T-helper 22 cell (primary cell): ENCODE measurements at places on chromosomes 4 and X.

DNA sequence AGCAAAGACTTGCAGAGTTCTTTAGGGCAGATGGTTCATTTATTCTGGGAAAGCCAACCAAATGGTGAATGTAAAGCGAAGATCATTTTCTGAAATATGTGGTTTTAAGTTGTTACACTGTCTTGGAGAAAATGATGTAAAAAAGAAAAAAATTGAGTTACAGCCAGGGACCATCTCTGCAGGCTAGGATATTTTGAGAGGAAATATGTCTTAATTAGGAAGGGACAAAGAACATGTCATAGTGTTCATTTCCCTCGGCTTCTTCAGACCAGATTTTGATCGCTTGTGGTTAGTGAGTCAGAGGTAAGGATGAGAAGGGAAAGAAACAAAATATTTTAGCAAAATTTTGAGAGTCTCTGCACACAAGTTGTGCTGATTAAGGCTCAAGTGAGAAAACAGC lies 59.0 kb upstream of the C1QTNF7 start:
- DNase-seq, result no peak

DNA sequence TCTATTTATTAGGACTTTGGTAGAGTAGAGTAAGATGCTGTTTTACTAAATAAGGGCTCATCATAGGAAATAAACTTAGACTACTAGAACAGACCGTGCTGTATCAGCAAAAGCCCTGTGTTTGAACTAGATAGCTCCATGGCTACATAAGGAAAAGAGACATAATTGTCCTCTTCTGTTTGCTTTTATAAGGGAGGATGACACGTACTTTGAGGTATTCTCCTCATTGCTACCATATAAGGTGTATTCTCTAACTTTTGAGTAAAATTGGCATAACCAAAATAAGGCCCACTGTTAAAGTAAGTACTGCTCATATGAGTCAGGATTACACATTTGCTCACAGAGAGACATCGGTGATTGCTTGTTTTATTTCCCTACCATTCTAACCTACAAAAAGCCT lies 64.3 kb downstream of the PDLIM5 start:
- DNase-seq, result no peak

- no peak for DNase-seq
Observed at GRCh38 chr4:152269448-152270191, 266.3 kb downstream of the FBXW7 start.

DNA sequence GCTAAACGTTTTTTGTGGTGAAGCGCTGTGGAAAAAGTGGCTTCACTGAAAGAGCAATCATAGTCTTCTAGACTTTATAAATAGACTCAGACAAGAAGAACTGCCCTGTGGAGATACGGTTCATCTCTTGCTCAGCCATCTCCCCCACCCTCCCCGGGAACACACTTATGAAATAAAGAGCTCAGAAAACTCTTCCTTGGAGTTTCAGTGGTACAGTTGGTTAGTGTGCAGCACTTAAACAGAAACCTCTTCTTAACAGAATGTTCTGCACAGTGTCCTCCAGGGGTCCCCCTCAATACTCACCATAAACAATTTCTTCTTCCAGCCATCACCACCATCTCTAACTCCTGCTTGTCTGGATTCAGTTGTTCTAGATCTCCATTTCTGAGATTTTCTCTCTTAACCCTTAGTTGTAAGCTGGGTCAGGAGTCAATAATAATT lies 313.0 kb downstream of the ARHGAP10 start:
- DNase-seq, result no peak

- DNase-seq, result no peak
Observed at GRCh38 chrX:108527724-108528123, 88.1 kb downstream of the COL4A5 start.

DNA sequence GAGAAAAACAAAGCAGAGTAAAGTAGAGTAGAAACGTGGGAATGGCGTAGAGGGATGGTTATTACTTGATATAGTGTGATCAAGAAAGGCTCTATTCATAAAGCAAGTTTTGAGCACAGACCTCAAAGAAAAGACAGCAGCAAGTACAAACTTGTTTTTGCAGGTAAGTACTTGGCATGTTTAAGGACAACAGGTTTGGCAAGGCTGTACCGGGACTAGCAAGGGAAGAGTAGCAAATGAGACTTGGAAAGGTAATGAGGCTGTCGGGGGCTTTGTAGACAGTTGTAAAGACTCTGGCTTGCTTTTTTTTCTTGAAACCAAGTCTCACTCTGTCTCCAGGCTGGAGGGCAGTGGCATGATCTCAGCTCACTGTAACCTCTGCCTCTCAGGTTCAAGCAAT lies 40.9 kb downstream of the NEK1 start:
- no peak for DNase-seq

GRCh38 chrX:66176134-66176533 lies 12.1 kb downstream of the HEPH start:
- no peak for DNase-seq

- DNase-seq, result no peak
Observed at GRCh38 chrX:17759990-17760389, 22.7 kb downstream of the SCML1 start.

DNA sequence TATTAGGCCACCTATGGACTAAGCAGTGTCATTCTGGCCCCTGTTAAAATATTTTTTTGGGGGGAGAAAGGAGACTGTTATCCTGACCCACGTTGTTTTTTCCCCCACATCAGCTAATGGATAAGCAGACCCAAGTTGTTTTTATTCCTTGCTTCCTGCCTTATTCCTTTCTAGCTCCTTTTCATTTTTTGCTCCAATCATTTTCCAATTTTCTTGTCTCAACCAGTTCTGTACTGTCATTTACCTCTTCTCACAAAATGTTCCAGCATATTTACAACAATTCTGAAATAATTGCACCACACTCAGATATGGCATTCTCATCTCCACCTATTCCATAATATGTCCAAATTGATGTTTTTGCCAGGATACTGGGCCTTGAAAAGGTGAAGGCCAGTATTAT lies 150.3 kb downstream of the NEXMIF start:
- no peak for DNase-seq

DNA sequence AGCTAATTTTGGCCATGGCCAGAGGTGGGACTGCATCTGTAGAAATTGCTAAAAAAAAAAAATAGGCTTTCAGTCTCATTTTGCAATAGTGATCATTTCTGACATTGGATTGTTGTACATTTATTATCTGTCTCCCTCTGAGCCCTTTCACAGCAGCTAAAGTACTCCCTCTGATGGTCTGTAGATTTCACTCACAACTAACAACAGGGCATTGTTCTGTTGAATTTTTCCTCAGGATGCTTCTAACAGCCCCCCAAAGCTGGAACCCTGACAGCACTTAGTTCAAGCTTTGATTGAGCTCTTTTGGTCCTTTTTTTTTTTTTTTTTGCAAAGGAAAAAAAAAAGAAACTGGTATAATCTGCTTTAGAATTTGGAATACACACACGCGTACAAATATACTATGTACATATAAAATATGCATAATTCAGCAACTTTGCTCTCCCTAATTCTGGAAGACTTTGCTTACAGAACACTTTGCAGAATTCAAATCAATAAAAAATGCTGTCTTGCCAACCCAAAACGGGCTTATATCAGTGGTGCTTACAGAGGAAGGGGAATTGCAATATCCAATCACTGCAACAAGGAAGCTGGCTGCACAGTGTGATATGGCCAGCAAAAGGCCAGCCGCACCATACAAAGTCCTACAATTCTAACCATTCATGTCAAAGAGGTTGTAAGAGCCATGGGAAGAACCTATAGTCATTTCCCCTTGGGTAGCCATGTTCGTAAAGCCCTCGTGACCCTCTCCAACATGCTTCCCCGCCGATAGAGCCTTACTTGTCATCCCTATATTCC lies 406.4 kb downstream of the SMARCA1 start:
- DNase-seq, result no peak

GRCh38 chrX:29518100-29518499 lies 697.3 kb upstream of the MAGEB2 start:
- DNase-seq, result no peak

- DNase-seq, result no peak
Observed at GRCh38 chr4:115865736-115866135, 752.3 kb upstream of the NDST4 start.

DNA sequence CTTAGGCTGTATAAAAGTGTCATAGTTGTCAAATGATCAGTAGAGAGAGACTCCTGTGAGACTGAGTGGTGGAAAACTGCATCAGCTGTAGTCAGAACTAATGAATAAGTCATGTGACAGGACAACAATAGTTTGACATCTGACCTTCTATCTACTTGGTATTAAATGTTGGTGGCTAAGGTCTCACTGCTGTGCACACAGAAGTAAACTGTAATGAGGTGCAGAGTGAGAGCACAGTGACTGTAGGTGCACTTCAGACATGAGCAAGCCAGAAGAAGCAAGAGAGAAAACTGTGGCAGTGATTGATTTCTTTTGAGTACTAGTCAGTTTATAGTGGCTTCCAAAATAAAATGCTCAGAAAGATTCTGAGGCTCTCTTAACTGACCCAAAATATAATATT lies 803.6 kb downstream of the RAPGEF2 start:
- no peak for DNase-seq

DNA sequence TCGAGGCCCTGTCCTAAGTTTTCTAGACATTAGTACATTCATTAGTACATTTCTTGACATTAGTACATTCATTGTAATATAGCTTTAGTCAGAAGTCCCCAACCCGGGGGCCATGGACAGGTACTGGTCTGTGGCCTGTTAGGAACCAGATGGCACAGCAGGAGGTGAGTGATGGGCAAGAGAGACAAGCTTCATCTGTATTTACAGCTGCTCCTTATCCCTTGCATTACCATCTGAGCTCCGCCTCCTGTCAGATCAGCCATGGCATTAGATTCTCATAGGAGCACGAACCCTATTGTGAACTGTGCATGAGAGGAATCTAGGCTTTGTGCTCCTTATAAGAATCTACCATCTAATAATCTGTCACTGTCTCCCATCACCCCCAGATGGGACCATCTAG lies 48.0 kb downstream of the GATB start:
- DNase-seq, result no peak

- no peak for DNase-seq
Observed at GRCh38 chrX:32191316-32191715, 1020.0 kb downstream of the DMD start.

DNA sequence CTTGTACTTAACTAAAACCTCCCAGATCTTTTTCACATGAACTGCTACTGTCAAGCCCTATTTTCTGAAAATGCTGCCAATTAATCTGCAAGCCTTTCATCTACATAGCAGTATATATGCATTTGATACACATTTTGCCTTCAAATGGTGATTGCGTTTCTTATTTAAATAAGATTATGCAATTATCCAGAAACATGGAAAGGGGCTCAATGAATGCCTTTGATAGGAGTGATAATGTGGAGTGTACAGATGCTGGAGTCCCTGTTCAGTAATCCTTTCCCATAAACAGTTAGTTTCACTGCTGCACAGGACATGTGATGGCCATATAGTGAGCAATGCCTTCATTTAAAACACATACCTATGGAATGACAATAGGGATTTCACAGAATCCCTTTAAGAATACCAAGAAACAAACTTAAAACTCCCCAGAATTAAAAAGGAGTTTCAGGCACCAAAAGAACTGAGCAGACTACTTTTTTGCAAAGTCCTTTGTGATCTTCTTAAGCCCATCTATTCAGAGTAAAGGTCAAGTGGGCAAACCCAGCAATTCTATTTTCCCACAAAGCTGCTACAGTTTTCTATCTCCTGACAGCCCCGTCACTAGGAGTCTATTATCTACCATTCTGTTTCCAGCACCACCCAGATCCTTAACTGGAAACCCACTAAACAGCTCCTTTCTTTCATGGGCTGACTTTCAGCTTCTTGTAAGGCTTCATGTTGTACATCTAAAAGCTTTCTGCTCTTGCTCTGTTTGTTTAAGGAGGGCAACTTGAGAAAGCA lies 120.3 kb downstream of the UNC5C start:
- DNase-seq, result no peak

DNA sequence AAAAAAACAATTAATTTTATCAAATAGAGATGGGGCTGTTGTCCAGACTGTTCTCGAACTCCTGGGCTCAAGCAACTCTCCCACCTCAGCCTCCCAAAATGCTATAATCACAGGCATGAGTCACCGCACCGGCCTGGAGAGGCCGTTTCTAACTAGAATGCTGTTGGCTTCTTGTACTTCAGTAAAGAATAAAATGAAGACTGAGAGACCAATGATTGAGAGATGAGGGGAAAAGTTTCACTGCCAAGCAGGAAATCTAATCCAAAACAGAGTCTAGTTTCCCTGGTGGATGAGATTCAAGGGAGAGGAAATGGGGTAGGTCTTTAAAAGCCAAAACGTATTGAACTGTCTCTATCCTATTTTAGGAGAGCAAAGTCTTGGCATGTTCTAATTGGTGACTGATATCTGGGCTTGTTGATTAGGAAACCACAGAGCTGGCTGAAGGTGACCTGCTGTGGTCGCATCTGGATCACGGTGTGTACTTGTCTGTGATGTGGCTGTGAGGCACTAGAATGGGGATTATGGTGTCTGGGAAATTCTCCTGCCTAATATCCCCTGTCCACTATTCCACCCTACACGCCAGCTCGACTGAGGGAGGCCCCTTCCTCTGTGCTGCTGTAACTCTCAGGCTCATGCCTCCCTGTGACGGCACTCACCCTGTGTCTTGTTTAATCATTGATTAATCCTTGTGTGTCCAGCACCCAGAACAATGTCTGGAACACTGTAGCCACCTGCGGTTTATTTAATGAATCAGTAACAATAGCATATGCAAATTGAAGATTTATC lies 15.0 kb upstream of the TRIM2 start:
- no peak for DNase-seq

- DNase-seq, result no peak
Observed at GRCh38 chr4:7924163-7924562, 15.5 kb downstream of the AFAP1 start.

- DNase-seq, result no peak
Observed at GRCh38 chr4:148097801-148098200, 344.4 kb downstream of the NR3C2 start.

GRCh38 chr4:95363966-95364365 lies 184.8 kb downstream of the UNC5C start:
- DNase-seq, result no peak

GRCh38 chr4:147175460-147176025 lies 229.9 kb upstream of the TTC29 start:
- DNase-seq, result no peak

DNA sequence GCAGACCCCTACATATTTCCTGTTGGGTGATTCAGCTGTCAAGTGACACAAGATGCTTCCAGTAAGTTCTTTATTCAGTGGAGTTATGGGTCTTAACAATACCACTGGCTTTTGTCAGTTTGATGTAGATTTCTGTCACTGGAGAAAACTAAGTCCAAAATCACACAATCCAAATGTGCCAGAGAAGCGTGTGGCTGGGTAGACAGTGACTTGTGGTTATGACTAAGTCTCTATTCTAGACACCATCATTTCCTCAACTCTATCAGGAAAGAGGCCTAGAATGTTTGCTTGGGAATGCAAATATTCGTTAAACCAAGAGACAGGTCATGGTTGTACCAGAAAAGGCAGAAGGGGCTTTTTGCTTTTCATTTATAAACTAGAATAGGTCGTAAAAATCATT lies 54.4 kb upstream of the HS3ST1 start:
- no peak for DNase-seq

- no peak for DNase-seq
Observed at GRCh38 chr4:7434141-7434765, 477 bp downstream of the PSAPL1 start.
